Stimulated activated CD4-positive, alpha-beta T cell treated with anti-CD3 and anti-CD28 coated beads, Interleukin-1b, Interleukin-23, amount 100 ng/mL, for 24 hours (primary cell): ENCODE measurements at places on chromosomes 3 and 15.

DNA sequence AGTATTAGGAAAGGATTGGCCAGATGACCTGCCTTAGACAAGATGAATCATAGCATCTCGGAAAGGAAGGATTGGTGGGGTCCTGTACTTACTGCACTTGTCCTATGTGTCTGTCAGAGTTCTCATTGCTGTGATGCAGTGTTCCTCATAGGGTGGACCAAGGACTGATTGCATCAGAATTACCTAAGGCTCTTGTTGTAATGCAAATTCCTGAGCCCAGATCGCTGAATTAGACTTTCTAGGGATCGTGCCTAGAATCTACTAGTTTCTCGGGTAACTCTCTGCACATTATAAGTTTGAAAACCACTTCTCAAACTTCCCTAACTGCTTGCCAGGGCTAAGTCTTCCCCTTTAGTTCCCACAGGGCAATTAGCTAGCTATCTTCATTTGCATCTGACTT lies 74.9 kb upstream of the SKOR1 start:
- DNase-seq: no peak

DNA sequence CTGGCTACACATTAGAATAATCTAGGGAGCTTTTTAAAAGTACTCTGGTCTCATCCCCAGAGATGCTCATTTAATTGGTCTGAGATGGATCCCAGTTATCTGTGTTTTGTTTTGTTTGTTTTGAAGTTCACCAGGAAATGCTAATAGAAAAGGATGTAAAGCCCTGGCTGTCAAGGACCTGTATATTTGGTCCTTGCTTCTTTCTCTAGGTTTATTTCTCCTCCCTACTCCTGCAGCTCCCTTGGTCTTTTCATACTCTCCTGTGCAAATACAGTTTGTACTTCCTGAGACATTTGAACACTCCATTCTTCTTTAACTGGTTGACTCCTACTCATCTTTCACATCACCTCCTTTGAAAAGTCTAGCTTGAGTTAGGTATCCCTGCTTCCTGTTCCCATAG lies 3.3 kb downstream of the PIK3CA start:
- DNase-seq: no peak

- no peak for DNase-seq
Measured at GRCh38 chr3:138941259-138941885, 5.6 kb downstream of the FOXL2 start.

- DNase-seq: no peak
Measured at GRCh38 chr3:140360332-140360731, 317.5 kb upstream of the TRIM42 start.

GRCh38 chr3:129224984-129225393 lies 24.4 kb upstream of the COPG1 start:
- no peak for DNase-seq

- no peak for DNase-seq
Measured at GRCh38 chr15:74202452-74203401, at the start of gene STRA6. Gene STRA6 (minus strand): TSS chr15:74202787. CDS start chr15:74202267, 520 bp downstream.

DNA sequence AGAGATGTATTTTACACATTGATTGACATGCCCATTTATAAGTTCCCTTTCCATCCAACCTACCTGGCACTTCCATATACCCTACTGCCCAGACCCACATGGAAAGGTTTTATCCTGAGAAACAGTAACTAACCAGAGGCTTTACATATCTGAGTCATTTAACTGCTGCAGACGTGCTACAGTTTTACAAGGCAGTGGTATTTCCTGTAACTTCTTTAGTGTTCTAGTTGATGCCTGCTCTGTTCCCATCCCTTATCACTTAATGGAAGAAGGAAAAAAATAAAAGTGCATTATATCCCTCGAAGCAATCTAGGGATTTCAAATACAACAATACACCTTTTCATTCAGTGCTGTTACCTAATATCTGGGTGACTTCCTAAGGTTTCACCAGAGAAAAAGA lies 107.1 kb downstream of the TMCO5A start:
- no peak for DNase-seq

DNA sequence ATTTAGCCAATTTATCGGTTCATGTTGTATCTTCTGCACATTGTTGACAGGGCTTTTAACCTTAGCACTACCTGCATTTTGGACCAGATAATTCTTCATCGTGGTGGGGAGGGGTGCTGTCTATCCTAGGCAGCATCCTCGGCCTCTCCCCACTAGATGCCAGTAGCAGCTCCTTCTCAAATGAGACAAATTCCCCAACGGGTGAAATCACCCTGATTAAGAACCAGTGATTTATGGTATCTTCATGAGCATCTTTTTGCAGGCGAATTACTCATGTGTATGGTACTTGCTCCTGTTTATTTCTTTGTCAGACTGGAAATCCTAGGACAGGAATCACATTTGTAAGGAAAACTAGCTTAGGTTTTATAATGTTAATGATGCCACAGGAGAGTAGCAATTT lies 68.0 kb downstream of the C3orf70 start:
- no peak for DNase-seq

DNA sequence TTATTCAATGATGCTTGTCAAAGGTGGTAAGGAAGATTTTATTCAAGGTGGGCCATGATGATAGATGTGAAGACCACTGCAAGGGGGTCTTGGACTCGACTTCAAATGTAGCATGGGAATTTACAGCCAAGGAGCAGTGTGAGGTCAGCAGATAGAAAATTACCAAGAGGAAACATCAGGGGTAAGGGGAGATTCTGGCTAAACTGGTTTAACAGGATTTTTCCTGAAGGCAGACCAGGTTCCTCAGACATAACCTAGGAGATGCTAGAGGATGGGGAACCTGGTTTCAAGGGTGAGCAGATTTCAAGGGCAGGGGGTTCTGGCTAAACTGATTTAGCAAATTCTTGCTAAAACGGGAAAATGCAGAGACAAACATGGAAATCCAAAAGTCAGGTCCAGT lies 464.9 kb downstream of the TAFA4 start:
- DNase-seq: no peak

DNA sequence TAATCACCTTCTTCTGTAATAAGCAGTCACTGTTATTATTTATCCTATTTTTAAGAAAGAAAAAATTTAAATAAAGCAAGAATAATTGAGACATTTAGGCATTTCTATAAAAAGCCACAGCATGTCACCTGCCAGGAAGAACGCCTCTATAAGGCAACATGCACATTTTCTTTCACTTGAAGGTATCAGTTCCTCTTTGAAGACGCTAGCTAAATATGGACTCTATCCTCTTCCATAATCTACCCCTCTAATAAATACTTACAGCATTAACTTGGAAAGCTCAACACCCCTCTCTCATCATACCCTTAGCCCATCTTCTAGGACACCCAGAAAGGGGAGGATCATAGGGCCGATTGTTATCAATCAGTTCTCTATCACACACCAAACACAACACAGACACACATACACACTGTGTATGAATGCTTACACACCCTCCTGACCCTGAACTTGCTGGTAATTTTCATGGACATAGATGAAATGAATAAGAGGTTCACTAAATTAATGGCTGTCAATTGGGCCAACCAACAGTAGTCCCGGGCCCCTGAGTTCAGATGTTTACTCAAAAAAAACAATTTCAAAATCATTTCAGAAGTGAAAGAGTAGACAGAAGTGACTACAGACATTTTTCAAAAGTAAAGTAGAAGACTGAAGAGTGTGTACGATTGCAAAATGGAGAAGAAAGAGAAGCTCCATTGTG lies 102.5 kb downstream of the ZMAT3 start:
- DNase-seq: no peak

- no peak for DNase-seq
Measured at GRCh38 chr15:51348688-51349087, 7.2 kb downstream of the GLDN start.

GRCh38 chr3:102237838-102238237 lies 197.0 kb upstream of the ZPLD1 start:
- DNase-seq: no peak

DNA sequence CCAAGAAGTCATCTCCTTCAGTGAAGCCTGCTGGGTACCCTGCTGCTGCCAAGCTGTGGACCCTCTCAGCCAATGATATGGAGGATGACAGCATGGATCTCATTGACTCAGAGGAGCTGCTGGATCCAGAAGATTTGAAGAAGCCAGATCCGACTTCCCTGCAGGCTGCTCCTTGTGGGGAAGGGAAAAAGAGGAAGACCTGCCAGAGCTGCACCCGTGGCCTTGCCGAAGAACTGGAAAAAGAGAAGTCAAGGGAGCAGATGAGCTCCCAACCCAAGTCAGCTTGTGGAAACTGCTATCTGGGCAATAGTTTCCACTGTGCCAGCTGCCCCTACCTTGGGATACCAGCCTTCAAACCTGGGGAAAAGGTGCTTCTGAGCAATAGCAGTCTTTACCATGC lies 13.7 kb upstream of the ANP32A start:
- DNase-seq: no peak

DNA sequence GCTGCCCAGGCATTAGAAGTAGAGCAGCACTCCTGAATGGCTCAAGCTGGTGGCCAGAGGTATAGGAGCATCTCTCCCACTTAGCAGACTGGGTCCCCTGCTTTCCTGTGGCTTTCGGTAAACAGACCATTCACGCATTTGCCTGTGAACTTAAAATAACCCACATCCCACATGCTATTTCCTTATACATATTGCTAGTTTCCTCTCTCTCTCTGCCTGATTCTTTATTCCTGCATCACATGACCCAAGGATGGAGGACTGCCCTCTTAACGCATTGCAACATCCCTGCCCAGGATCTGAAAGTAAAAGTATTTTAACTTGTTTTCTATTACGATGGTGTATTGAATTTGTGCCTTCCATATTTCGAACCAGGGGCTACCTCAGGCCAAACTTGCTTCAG lies 43.4 kb upstream of the NLGN1 start:
- DNase-seq: no peak
